ENCODE measurements at places on chromosomes 5 and 9.

DNA sequence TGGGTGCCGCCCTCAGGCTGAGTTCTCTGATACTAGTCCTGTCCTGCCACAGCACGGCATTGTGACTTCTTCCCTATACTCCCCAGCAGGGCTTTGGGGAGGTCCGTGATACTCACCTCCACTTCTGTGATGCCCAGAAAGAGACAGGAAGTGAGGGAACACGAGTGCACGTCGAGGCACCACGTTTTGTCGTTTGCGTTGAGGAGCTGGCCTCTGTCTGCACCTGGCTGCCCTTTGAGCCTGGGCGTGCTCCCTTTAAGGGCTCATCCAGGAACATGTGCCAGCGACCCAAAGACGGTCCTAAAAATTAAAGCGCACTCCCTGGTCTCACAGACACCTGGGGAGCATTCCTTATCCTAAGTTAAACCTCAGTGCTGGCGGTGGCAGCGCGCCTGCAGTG, 8.7 kb upstream of the IRX4 start:
- DNase-seq = no peak

DNA sequence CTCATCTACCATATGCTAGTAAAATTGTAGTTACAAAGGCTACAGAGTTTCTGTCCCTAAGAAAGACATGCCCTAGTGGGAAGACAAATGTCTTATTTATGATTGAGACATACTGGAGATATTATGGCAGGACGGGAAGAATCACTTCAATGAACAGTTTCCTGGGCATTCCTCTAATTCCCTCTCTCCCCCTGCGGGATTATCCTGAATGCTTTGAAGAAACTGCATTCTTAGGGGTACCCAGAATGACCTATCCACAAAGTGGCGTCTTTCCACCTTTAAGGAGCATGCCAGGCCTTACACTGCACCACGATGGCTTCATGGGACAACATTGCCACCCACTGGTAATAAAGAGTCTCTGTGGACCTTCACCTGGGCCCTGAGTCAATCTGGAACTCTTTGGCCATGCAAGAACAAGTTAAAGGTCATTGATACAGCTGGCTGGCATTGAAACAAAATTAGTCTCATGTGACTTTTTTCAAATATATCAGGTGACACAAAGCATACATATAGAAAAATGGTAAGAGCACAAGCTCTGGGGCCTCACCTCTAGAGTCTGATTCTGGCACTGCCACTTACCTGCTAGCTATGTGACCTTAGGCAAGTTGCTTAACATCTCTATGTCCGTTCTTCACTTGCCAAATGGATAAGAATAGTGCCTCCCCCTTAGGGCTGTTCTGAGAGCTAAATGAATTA, 32.0 kb downstream of the ANKRD55 start:
- peak; percentile 48 for DNase-seq

DNA sequence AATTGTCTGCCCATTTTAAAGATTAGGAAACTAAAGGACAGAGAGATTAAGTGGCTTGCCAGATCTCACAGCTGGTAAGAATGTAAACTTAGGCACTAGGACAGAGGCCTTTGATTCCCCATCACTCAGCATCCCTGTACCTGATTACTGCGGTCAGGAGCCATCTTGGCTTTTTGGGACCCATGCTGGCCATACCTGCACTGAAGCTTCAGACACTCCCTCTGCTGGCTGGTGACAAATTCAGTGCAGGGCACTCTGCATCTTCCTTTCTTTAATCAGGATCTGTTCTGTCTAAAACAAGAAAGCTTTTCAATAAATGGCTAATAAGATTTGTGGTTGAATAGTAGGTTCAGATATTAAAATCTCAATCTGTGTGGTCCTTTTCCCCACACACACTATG, 215.5 kb upstream of the RORB start:
- DNase-seq = no peak

GRCh38 chr5:122704247-122705036, 70.4 kb upstream of the SNX2 start:
- DNase-seq = no peak

DNA sequence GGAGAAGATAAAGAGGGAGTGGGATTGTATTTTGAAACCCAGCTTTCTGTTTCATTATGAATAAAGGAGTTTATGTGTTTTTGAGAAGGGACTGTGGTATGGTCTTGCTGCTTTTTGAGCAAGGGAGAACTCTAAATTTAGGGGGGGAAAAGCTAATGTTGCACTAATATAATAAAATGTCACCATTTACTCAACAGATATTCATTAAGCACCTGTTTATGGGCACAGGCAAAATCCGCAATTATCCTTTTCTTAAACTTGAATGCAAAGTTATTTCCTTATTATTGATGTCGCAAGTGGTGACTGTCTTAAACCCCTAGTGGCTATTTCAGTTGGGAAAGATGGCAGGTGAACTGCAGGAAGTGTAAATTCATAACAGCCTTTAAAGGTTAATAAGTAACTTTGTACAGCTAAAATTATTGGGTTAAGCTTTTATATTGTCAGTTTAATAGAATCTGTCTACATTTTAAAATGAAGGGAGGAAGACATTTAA, 1.5 kb downstream of the CDC42SE2 start:
- DNase-seq = no peak

DNA sequence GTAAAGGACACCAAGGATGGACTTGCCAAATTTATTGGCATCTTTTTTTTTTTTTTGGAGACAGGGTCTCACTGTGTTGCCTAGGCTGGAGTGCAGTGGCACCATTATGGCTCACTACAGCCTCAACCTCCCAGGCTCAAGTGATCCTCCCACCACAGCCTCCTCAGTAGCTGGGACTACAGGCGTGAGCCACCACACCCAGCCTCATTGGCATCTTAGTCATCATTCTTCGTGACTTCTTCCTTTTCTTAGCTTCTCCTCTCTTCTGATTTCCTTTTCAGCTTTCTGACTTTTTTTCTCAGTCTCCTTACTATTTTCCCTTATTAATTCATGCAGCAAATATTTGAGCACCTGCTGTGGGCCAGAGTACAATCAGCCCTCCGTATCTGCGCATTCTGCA, 6.1 kb downstream of the MAML1 start:
- DNase-seq = no peak

GRCh38 chr5:168393773-168394172, 92.5 kb upstream of the RARS1 start:
- no peak for DNase-seq

GRCh38 chr9:124733964-124734740, 37.0 kb downstream of the NR6A1 start:
- DNase-seq = no peak

GRCh38 chr5:56429110-56429561, 196.0 kb upstream of the ANKRD55 start:
- DNase-seq = no peak
